Stimulated activated CD8-positive, alpha-beta memory T cell treated with anti-CD3 and anti-CD28 coated beads, Interleukin-12 subunit alpha, Interleukin-12 subunit beta, amount 100 ng/mL, for 4 hours (primary cell): ENCODE measurements at places on chromosomes 16 and 17.

DNA sequence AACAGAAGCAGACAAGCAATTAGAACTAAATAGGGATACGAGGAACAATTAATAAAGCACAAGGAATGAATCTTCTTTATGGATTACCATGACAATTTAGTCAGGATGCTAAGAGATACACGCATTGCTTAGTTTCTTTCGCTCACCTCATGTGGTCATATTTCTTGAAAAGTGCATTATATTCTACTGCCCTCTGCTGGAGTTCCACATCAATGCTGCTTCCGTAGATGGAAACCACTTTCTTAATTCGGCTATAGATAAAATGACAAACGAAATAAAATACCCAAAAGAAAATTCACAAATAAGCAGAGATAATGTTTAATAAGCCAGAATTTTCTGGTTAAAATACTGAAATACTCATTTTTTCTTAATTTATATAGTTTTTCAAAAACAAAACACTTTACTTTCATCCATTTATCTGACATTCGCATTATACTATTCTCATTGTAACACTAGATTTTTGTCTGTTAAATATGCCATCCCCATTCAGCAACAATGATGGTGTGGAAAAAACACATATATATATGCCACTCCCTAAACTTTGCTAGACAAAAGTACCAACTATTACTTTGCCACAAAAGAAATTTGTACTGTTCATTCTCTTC lies 22.0 kb upstream of the PHLPP2 start:
- DNase-seq: no peak

DNA sequence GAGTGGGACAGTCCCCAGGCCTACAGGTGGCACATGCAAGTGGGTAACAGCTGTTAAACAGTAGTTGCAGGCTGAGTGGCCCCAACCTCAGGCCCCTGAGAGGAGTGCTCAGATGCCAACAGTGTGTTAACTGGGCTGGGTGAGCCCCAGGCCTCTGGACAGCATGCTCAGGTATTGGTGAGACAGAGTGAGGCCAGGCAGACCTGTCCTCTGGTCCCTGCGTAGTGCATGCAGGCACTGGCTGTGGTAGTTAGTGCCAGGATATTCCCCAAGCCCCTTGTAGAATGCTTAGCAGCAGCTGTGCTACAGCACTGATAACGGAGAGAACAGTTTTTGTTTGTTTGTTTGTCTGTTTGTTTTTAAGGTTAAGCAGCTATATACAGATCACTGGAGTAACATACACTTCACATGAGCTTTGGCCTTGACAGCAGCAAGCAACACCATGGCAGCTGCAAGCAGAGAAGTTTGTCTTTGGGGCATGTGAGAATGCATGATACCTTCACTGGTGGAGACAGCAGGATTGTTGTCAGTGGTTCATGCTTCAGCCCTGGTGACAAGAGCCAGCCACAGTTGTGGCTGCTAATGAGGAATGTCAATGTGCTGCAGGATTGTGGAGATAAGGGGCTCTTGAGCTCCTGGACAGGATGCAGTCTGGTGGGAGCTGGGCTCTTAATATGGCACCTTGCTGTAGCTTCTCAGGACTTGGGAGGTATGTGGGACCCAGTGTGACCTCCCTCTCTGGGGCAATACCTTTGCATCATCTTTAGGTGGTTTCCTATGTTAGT lies 614.4 kb downstream of the CDH11 start:
- DNase-seq: no peak

DNA sequence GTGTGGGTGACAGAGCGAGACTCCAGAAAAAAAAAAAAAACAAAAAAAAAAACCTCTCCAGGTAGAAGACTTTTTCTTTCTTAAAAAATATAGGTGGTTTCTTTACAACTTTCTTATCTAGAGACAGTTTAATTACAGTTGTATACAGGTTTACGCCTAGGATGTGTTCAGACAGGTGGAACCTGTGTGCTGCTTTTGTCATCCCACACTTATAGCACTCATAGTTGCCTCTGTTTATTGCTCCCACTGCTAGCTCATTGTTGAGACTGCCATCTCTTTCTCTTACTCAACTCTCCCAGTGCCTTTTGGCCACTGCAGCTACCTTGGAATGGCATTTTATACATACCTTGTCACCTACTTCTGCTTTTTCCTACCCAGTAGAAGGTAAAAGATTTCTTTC lies 19.1 kb upstream of the MED9 start:
- no peak for DNase-seq

GRCh38 chr17:45273551-45273957 lies 11.7 kb upstream of the SPATA32 start:
- DNase-seq: no peak

DNA sequence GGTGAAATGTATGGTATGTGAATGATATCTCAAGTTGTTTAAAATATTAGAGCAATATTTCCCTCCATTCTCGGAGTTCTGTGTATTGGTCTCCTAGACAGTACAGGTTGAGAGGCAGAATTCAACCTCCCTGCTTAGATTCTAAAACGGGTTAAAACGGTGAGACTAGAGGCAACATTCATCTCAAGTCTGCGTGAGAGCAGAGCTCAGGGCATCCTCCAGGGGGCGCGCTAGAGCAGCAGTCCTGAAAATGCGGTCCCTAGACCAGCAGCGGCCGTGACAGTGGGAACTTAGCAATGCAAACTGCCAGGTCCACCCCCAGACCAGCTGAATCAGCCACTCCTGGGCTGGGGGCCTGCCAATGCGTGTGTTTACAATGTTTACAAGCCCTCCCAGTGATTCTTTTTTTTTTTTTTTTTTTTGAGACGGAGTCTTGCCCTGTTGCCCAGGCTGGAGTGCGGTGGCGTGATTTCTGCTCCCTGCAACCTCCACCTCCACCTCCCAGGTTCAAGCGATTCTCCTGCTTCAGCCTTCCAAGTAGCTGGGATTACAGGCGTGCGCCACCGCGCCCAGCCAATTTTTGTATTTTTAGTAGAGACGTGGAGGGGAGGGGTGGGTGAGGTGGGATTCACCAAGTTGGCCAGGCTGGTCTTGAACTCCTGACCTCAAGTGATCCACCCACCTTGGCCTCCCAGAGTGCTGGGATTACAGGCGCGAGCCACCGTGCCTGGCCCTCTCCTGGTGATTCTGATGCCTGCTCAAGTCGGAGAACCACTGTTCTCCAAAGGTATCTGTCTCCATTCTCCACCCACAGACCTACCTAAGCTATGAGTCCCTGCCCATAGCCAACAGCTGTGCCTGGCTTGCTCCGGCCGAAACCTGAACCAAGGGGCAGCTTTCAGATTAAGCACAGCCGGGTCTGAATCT lies 24.2 kb downstream of the KLHL36 start:
- peak; percentile 52 for DNase-seq

DNA sequence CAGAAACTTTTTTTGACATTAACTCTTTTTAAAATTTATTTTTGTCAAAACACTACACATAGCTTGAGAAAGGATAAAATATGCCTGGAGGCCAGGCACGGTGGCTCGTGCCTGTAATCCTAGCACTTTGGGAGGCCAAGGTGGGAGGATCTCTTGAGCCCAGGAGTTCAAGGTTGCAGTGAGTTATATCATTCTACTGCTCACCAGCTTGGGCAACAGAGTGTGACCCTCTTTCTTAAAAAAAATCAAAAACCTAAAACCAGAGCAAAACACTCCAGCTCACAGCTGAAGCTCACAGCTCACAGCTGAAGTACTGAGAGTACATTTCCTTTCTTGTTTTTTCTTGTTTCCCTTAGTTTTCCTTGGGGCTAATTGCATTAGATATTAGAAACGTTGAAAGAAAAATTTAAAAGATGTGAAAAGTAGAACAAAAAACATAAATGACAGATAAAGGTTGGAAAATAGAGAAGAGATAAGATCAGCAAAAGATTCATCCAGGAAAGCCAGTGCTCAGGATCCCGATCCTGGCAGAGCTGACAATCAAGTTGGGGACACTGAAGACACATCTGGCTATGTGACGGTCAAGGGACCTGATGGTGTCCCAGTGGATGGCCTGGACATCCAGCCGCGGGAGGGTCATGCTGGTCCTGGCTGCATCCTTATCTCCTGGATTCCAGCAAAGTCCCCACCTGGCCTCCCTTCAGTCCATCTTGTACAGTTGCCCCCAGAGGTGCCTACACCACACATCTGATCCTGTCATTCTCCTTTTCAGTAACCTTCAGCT lies 9.8 kb downstream of the CHST6 start:
- DNase-seq: no peak

GRCh38 chr17:36653374-36653773 lies 52.0 kb downstream of the MRM1 start:
- DNase-seq: no peak

- DNase-seq: no peak
Observed at GRCh38 chr17:1228781-1229348, 41.4 kb upstream of the BHLHA9 start.

DNA sequence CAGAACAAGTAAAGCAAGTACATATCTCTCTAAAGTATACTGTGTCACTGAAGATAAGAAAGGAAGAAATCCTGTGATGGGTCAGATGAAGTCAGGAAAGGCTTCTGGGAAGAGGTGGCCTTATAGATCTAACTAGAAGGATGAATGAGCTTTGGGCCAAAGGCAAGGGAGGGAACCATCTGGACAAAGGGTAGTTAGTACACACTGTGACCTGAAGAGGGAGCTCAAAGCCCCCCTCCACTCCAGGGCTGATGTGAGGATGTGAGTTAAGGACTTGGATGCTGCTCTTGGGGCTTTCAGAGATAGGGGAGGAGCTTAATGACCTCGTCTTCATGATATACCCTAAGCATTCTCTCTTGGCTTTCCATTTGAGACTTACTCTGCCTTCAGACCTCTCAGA lies 185.3 kb upstream of the CACNG3 start:
- DNase-seq: no peak

DNA sequence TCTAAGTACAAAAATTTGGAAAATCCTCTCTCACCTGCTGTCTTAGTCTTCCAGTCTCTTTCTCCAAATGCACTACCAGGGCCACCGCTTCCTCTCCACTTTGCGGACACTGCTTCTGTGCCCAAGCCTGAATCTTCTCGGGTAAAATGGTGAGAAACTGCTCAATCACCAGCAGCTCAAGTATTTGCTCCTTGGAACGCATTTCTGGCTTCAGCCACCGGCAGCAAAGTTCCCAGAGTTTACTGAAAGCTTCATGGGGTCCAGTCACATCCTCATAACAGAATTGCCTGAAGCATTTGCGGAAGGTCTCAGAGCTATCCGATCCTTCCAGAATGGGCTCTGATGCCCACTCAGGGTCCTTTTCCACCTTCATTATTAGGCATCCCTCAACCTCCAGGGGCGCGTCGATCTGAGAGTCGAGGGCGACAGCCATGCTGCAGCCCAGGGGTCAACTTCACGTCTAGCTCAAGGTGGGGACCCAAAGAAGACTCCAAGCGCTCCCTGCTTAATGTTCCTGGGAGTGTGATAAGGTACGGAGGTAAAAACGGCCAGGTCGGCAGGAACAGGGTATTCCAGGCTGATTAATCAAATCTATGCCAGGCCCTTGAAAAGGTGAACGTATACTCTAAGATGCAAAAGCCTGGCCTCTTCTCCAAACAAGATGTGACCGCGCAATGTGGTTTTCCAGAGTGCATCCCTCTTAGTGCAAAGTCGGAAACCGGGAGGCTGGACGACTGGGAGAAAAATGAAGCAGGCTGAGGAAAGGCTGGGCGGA lies 763 bp downstream of the ZKSCAN2 start:
- no peak for DNase-seq

DNA sequence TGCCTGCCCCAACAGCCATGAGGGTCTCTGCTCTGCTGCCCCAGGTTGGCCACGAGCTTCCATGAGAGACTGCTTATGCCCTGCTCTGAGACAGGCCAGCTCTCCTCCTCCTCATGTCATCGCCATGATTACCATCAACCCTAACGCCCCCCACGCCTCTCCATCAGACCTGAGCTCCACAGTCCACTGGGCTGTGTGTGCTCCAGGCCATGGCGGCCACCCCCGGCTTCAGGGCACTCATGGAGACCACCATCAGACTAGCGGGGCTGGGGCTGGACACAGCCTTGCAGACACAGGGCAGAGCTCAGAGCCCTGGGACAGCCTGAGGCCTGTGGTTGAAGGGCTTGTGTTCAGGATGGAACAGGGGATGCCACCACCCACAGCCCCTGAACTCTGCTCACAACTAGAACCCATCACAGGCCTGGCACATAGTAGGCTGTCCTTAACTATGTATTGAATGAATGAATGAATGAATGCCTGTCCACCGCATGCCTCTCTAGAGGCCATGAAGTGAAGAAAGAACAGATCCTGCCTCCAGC lies 14.6 kb downstream of the CNGB1 start:
- no peak for DNase-seq

DNA sequence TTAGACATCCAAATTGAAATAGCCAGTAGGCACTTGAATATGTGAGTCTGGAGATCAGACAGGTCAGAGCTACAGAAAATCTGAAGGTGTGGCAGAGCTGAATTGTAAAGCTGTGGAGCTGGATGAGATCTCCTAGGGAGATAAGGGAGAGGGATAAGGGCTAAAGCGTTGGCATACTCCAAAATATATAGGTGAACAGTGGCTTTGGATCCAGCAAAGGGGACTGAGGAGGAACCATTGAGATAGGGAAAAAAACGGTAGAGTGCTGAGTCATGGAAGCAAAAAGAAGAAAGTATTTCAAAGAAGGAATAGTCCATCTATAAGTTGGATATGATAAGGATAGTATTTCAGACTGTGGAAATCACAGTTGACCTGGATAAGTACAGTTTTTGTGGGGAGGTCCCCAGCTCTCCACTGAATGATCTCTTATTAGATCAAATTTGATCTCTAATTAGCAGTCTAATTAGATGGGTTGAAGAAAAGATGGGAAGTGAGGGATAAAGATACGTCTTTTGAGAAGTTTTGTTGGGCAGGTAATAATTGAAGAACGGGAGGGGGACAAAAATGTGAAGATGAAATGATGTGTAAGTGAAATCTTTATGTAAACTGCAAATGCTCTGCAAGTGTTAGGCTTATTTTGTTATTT lies 587 bp upstream of the DBF4B start:
- no peak for DNase-seq

GRCh38 chr16:50835358-50836060 lies 93.6 kb downstream of the CYLD start:
- DNase-seq: no peak

GRCh38 chr16:30585022-30585399 lies 486 bp downstream of the ZNF785 start:
- DNase-seq: no peak

DNA sequence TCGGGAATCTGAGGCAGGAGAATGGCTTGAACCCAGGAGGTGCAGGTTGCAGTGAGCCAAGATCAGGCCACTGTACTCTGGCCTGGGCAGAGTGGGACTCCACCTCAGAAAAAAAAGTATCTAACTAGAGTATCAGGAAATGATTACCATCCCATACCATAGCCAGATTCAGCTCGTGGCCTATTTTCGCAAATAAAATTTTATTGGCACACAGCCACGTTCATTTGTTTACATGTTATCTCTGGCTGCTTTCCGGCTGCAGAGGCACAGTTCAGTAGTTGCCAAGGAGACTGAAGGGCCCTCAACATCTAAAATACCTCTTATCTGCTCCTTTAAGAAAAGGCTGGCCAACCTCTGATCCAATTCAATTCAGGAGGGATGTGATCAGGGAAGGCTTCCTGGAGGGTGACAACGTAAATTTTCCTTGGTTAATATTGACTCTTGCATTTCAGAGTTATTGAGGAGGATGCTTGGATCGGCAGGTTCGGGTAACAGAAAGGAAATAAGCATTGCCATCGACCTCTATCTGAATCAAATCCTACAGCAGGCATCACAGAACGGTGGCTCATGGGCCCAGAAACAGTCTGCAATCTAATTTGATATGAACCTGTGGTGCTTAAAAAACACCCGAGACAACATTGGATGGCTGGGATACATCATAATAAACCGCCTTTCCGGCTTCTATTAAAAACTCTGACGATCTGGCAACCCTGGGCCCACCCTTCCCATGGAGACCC lies 73.8 kb downstream of the XYLT1 start:
- DNase-seq: no peak

GRCh38 chr16:55035029-55035428 lies 104.4 kb downstream of the IRX5 start:
- no peak for DNase-seq
